ENCODE measurements at places on chromosomes 1 and 21.

DNA sequence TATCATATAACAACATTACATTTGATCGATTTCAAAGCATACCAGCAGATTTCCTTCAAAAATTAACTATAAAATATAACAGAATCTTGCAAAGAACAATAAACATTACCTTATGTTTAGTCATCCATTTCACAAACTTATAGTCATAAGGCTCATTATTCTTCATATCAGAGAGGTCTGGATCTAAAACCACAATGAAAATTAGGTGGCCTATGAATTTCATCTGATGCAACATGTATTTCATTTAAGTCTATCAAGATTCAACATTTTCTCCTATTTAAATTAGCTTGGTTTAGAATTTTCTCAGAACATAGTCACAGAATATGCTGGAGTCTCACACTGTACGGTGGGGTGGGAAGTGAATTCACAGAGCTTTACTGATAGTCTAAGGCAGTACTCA is 49.2 kb downstream of the KYAT3 start:
- no peak for DNase-seq

DNA sequence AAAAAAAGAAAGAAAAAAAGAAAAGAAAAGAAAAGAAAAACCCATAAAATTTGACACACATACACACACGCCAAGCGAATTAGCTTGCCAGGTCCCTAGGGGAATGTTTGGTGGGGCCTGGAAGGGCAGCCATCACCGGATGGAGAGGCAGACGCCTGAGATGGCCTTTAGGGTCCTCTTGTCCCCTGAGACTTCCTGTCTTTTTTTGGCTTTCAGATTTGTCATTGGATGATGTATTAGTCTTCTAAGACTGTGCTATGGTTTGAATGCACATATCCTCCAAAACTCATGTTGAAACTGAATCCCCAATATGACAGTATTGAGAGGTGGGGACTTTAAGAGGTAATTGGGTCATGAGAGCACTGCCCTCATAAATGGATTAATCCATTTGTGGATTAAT is 211.8 kb downstream of the TOMM20 start:
- no peak for DNase-seq

- no peak for DNase-seq
These were observed 64.9 kb downstream of the PCNT start for GRCh38 chr21:46388896-46389295.

DNA sequence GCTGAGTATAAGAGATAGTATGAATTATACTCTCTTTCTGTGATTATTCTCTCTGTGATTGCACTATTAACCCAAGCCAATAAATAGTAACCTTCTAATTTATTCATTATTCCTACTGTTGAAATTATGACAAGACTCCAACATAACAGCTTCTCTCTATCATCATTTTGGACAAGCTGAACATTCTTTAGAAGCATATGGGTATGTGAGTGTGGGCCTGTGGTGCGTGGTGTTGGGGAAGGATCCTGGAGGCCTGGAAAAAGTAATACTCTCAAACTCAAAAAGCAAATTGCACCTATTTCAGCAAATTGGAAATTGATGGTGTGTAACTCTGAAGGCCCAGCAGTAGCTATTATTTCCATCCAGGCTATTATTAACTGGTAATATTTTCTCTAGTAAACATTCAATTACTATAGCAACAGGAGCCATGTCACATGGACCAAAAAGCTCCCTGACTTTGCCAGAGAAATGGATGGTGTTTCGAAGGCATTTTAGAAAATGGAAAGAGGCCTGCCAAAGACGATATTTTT is 502.8 kb downstream of the LTN1 start:
- no peak for DNase-seq

DNA sequence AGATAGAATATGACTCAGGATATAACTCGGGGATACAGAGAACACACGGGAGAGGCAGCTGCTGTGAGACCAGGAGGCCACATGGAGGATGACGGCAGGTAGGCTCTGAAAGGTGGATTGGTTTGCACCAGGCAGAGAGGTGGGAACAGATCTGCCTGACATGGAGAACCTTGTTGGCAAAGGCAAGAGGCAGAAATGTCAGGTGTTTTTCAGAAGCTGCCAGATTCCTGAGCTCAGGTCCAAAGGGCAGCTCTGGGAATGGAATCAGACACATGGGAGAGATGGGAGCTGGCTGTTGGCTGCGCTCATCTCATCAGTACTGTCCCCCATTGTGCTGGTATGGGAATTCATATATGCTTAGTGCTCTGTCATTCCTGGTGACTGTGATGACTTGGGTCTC is 19.2 kb downstream of the SYT6 start:
- no peak for DNase-seq

DNA sequence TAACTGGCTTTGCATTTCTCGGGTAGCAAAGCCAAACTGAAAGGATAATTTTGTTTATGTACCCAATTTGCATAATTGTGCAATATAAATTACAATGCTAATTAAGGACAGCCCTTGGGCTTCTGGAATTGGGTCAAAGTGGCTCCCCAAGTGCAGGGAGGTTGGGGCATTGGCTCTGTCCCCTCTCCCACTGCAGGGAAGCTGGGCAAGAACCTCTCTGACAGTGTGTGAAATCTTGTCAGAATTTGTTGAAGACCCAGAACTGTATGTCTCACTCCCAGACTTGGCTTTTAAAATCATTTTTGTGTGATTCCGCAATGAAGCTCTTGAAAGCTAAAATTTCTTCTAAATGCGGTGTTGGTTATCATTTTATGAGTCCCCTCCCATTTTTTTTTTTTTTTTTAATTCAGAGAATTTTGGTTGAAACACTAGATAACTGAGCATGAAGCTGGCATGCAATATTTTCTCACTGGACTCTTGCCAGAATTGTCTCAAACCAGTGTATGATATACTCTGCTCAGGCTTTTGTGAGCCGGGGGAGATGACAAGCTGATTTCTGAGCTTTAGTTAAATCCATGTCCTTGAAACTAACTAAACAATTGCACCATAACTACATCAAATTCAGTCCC is 878.9 kb upstream of the CXADR start:
- peak; percentile 77 for DNase-seq

DNA sequence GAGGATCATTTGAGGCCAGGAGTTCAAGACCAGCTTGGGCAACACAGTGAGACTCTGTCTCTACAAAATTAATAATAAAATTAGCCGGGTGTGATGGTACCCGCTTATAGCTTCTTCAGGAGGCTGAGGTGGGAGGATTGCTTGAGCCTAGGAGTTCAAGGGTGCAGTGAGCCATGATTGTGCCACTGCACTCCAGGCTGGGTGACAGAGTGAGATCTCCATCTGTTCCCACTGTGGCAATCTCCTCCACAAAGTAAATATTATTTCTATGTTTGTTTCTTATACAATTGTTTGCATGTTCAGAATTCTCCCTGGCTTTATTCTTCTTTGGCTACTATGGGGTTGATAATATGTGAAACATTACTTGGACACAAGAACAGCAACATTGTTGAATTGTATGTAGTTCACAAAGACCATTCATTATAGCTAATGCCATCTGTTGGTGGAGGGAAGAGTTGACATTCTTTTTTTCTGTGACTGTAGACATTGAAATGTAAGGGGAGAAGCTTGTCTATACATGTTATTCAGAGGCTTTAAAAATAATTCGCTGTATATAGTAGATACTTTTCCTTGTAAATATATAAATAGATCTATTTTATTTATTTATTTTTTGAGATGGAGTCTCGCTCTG is 47.8 kb upstream of the SRSF10 start:
- peak; percentile 14 for DNase-seq

DNA sequence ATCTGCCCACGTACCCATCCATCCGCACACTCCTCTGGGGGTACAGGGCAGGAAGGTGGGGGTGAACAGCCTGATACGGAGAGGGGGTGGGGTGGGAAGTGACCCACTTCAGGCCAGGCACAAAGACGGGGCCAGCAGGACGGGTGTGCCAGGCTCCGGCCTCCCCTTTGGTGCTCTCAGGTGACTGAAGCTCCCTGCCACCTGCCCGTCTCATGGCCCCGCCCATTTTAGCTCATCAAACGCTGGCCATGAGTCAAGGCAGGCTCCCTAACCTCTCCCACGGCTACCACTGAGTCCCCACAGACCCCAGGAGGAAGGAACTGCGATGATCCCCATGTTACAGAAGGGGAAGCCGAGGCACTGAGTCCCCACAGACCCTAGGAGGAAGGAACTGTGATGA is 109.6 kb downstream of the CRYAA start:
- no peak for DNase-seq

DNA sequence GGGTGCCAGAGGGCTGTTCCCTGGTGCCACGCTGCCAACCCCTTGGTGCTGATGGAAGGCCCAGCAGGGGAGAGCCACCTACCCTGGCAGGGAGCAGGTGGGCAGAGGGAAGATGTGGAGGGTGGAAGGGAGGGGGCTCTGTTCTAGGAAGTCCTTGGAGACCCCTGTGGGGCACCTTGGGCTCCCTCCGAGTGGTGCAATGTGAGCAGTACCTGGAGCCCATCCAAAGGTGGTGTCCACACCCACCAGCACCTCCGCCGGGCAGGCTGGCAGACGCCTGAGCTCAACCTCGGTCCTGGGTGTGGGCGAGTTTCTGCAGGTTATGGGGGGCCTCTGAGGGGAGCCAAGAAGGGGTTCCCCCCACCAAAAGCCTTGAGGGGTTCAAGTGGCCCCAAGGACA is 11.3 kb upstream of the DNMT3L start:
- no peak for DNase-seq

GRCh38 chr1:182066934-182067333 is 5.4 kb upstream of the ZNF648 start:
- DNase-seq = no peak

GRCh38 chr21:20760221-20760620 is 238.0 kb upstream of the NCAM2 start:
- DNase-seq = no peak

GRCh38 chr1:37560401-37561132 is 3.8 kb downstream of the DNALI1 start:
- no peak for DNase-seq

DNA sequence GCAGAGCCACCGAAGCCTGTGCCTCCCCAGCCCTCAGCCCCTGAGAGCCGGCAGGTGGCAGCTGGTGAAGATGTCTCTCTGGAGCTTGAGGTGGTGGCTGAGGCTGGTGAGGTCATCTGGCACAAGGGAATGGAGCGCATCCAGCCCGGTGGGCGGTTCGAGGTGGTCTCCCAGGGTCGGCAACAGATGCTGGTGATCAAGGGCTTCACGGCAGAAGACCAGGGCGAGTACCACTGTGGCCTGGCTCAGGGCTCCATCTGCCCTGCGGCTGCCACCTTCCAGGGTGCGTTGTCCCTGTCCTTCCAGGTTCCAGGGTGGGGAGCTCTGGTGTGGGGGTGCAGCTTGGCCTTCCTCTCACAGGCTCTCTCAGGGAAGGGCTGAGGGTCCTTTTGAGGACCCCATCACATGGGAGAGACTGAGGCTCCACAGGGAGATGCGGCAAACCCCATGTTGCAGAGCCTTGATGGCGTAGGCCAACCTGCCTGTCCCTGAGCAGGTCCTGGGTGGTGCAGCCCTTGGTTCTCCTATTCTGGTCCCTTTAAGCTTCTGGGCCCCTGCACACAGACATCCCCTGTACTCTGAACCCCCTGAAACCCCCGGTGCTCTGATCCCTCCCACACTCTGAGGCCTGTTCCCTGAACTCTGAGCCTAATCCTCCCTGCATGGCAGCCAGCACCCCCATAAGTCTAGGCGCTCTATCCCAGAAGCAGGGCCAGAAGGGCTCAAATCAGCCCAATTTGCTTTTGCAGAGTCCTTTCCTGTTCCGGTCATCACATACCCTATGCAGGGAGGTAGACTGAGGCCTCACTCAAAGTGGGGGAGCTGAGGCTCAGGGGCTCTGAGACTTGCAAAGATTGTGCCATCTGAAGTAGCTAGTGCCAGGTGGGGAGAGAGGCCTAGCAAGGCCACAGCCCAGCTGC is 88.5 kb downstream of the TRIM11 start:
- no peak for DNase-seq

GRCh38 chr1:95659166-95659565 is 425.2 kb downstream of the RWDD3 start:
- DNase-seq = no peak

DNA sequence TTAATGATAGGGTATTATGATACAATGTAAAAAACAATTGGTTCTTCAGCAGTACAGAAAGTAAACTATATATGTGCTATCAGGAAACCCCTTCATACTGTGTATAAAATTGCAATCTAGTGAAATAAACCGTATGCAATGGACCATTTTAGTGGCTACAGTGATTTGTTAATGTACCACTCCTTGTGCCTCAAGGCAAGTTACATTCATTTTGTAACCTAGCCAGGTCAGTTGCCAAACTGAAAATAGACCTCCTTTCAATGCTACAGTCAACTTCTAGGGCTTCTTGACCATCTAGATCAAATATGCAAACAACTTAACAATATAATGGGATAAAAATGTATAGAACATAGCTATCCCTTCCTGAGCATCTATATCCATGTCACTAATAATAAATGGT is 52.0 kb upstream of the RAVER2 start:
- DNase-seq = no peak

GRCh38 chr1:205963352-205964155 is 20.3 kb upstream of the SLC26A9 start:
- DNase-seq = no peak

DNA sequence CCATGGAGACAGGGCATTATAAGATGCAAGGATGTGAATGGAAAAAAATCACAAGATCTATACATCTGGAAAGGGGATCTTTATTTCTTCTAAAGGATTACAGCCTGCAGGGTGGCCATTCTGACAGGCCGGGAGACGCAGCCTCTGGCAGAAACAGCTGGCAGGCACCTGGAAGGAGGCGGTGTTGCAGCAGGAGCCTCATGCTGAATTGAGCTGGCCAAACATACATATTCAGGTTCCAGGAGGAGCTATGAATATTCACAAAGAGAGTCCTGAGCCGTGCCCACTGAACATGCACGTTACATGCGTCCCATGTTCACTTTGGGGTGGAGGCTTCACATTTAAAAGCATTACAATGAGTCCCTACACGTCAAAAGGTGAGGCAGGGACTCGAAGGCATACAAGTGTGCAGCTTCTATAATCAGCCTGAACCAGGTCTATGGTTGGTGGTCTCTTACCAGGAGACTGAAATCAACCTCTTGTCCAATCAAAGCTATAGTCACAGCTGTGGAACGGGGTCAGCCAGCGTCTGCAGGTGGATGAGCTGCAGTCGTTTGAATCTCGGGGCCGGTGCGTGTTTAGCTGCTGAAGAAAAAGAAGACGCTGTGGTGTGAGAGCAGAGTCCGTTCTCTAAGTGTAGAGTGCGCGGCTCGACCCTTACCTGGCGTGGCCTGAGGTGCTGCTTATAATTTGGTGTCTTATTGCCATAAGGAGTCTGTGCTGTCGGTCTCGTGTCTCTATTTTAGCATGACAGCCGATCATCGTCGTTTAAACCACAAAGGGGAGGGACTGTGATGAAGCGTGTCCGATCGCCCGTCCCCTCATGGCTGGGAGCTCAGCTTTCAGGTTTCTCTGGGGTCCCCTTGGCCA is 183.0 kb downstream of the ETS2 start:
- no peak for DNase-seq

DNA sequence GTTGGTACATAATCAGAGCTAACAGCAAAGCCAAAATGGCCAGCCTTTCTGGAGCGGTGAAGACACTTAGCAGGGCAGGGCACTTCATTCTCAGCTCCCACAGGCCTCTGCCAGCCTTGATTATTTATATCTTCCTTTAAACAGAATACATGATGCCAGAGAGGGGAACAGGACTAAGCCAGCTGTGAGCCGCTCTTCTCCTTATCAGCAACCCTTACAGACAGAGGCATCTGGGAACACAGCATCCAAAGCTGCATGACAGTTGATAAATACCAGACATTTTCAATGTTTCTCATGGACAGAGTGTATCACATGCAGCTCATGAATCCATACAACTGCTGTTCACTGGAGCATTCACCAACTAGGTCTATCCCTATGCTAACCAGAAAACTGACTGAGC is 29.1 kb downstream of the DNAJC11 start:
- DNase-seq = no peak

Measured in NCI-H2227 treated with DMSO at 0.1 percent for 48 hours (cell line).